Activated T-helper 2 cell treated with anti-CD3 and anti-CD28 coated beads, Interferon-gamma antibody, Interleukin-2, Interleukin-4, amounts not matched to agents 10 μg/mL and 5 μg/mL and 100 μg/mL, durations not matched to agents 14 hours and 24 hours and 36 hours (primary cell): ENCODE measurements at places on chromosomes 12 and 14.
A peak's percentile ranks its signal among the peaks of the same experiment; 100 is the strongest.

DNA sequence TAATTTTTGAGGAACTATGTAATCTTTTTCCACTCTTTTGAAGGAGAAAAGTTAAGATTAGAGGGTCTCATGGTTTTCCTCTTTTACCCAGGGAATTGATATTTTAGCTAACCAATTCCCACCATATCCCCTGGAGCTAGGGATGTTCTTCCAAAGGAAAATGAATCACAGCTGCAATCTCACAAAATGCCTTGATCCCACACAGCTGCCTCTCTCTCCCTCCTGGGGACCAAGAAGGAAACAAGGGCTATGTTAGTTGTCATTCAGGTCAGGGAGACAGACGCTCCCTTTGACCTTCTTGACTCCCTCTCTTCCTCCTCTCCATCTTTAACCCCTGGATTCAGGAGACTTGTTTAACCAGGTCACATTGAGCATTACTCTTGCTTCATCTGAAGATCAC lies 9.5 kb downstream of the DCN start:
- H3K4me3 ChIP-seq, result no peak overlapping the region
- H3K27ac ChIP-seq, result no peak overlapping the region
- no peaks in the 10 kb centered on the region for H3K4me1 ChIP-seq
- no peak for DNase-seq
- no peaks in the 10 kb centered on the region for H3K36me3 ChIP-seq

DNA sequence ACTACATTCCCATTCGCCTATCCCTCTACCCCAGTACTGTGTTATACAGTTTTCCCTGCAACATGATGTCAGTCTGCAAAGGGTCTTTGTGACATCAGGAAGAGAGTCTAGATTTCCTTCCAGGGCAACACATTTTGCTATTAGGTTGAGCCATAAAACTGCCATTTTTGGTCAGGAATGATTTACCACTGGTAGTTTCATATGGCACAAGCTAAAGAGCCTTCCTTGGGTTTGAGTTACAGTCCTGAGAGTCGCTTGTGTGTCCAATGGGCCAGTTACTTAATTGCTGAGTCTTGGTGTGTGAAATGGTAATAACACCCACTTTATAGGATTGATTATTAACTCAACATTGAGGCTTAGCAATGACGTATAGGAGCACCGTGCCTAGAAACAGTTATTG lies 22.6 kb upstream of the AMIGO2 start:
- DNase-seq, result no peak
- no peaks in the 10 kb centered on the region for H3K27me3 ChIP-seq
- H3K4me3 ChIP-seq, result no peak overlapping the region

- no peaks in the 10 kb centered on the region for H3K27me3 ChIP-seq
- no peak for DNase-seq
- H3K4me3 ChIP-seq, result peak overlapping the region; percentile 53
- H3K36me3 ChIP-seq, result peaks cover 44% of the 10 kb centered on the region
- peaks cover 70% of the 10 kb centered on the region for H3K4me1 ChIP-seq
Measured at GRCh38 chr12:12505544-12506495, 56.8 kb downstream of the DUSP16 start.

- DNase-seq, result no peak
- no peak overlapping the region for H3K27ac ChIP-seq
- H3K27me3 ChIP-seq, result peaks cover 15% of the 10 kb centered on the region
- no peaks in the 10 kb centered on the region for H3K36me3 ChIP-seq
- no peak overlapping the region for H3K4me3 ChIP-seq
Measured at GRCh38 chr12:102462386-102462785, 18.0 kb downstream of the IGF1 start.

DNA sequence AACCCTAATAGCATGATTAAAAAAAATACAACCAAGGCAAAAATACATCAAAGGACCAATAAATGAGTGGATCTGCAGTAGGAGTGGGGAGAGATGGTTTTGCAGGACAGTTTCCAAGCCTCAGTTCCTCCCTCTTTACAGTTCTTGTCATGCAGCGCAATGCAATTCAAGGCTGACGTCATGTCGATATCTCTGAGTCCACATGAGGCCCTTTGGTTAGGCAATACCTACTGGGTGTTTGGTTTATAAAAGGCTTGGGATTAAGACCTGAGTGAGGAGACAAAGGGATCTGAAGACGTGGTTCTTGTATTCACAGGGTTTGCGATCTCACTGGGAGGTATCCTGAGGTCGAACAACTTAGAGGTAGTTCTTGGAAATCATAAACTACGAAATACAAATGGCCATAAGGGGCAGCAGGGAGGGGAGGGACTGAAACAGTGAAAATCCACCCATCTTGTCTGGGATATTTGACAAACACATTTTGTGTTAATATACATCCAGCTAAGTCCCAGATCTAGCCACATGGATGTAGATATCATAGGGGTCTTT lies 441.0 kb downstream of the FUT8 start:
- H3K27me3 ChIP-seq, result peaks cover 2% of the 10 kb centered on the region
- no peak overlapping the region for H3K4me3 ChIP-seq
- H3K27ac ChIP-seq, result no peak overlapping the region
- peaks cover 26% of the 10 kb centered on the region for H3K4me1 ChIP-seq
- peaks cover 47% of the 10 kb centered on the region for H3K36me3 ChIP-seq
- DNase-seq, result no peak

GRCh38 chr14:75232597-75232996 lies 46.0 kb upstream of the FOS start:
- no peak overlapping the region for H3K4me3 ChIP-seq
- H3K27me3 ChIP-seq, result peaks cover 21% of the 10 kb centered on the region
- peaks cover 35% of the 10 kb centered on the region for H3K4me1 ChIP-seq
- no peak for DNase-seq

- no peaks in the 10 kb centered on the region for H3K4me1 ChIP-seq
- H3K27me3 ChIP-seq, result no peaks in the 10 kb centered on the region
- H3K4me3 ChIP-seq, result no peak overlapping the region
- no peak overlapping the region for H3K27ac ChIP-seq
- DNase-seq, result no peak
Measured at GRCh38 chr12:78886719-78887407, 22.3 kb downstream of the SYT1 start.

DNA sequence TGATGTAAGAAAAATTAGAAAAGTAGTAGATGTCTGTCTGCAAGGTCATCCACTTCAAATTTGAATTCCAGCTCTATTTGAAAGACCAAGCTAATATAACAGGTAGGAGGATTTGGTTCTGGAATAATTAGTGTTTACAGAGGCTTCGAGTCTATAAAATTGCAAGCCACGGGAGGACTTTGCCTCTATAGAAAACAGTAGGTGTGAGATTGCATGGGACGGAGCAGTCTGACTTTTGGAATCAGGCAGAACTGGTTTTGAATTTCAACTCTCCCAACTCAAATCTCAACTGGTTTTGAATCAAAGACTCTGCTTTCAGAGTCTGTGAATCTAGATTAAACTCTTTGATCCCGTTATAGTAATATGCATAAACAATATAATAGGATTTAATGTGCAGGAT lies 82.4 kb downstream of the PIK3C2G start:
- no peak for DNase-seq
- H3K4me1 ChIP-seq, result no peaks in the 10 kb centered on the region
- H3K36me3 ChIP-seq, result no peaks in the 10 kb centered on the region
- no peaks in the 10 kb centered on the region for H3K27me3 ChIP-seq

- DNase-seq, result no peak
- H3K4me3 ChIP-seq, result no peak overlapping the region
- H3K36me3 ChIP-seq, result no peaks in the 10 kb centered on the region
Measured at GRCh38 chr12:120292411-120292660, 633 bp upstream of the RNU4-2 start.

DNA sequence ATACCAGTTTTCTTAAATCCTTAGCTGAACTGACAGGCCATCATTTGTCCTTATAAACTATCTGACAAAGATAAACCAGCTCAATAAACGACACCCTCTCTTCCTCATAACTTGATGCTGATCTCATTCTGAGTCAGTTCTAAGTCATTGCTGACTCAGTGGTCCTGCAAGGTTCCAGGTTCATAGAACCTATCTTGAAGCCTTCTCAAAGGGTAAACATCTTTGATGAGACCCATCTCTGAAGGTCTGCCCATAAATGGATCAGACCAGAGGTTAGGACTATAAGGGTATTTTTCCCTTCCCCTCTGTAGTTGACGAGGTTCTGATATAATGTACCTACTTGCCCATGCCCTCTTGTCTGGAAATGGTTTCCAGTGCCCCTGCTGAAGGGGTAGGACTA lies 11.9 kb downstream of the NAA25 start:
- H3K4me3 ChIP-seq, result peak overlapping the region; percentile 21
- H3K36me3 ChIP-seq, result peaks cover 74% of the 10 kb centered on the region
- DNase-seq, result no peak
- H3K27ac ChIP-seq, result peak overlapping the region; percentile 85
- H3K27me3 ChIP-seq, result no peaks in the 10 kb centered on the region

DNA sequence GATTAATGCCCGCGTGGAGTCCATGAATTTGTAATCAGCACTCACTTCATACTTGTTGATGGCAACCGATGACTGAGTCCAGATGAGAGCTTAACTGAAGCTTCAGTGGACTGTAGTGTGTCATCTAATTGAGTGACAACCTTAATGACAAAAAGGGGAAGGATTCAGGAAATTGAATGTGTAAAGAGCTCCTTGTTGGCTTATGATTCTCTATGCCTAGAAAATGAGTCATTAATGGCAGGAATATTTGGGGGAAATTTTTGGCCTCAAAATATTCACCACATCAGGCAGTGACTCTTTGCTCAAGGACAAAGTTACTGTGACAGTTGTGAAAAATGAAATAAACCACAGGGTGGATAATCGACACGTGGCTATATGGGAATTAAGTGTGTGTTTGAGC lies 55.3 kb upstream of the STON2 start:
- peaks cover 3% of the 10 kb centered on the region for H3K27me3 ChIP-seq
- peaks cover 3% of the 10 kb centered on the region for H3K4me1 ChIP-seq
- DNase-seq, result no peak
- H3K36me3 ChIP-seq, result no peaks in the 10 kb centered on the region
- no peak overlapping the region for H3K4me3 ChIP-seq
- no peak overlapping the region for H3K27ac ChIP-seq

DNA sequence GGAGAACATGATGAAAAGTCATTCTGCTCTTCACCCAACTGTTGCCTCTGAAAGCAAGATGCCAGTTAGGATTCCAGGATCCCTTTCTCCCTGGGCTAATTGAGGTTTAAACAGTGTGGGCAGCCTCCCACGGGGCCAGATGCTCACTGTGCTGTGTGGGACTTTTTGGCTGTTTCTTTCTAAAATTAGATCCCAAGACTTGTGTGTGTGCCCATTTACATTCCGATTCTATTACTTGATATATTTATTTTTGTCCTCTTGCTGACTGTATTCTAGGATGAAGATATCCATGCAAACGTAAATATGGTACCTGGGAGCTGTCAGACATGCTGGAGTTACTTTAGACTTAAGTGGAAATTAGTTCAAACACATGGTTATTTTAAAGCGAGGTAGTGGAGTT lies 6.2 kb downstream of the IFT43 start:
- peaks cover 9% of the 10 kb centered on the region for H3K4me1 ChIP-seq
- H3K36me3 ChIP-seq, result no peaks in the 10 kb centered on the region
- DNase-seq, result no peak
- no peak overlapping the region for H3K27ac ChIP-seq

DNA sequence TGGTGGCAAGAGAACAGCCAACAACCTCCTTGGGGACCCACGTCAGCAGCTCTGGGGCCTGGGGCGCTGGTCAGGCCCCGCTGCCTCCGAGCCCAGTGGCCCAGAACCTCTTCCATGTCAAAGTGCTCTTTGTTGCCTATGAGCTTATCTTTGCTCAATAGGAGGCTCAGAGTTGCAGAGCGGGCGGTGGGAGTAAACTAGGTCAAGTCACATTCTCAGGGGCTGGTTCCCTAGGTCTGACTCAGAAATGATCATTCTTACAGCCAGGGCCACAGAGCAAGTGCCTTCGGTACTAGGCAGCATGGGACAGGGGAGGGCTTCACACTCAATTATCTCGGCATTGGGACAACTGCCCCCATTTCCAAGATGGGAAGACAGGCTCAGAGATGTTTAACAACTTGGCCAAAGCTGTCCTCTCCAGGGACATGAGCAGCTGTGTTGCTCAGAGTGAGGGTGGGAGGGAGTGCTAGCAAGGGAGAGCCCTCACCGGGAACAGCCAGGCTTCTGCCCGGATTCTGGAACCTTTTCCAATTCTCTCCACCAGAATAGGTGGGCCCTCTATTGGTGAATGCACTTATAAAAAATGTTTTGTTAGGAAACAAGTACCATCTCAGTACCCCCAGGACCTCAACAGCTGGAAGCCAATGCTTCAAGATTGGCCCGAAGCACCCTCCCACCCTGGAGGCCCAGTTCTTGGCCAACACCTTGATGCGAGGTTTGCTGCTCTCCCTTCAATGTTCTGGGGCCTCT lies 11.9 kb downstream of the SLC25A29 start:
- H3K4me3 ChIP-seq, result no peak overlapping the region
- H3K27ac ChIP-seq, result no peak overlapping the region
- peaks cover 1% of the 10 kb centered on the region for H3K4me1 ChIP-seq
- no peak for DNase-seq
- no peaks in the 10 kb centered on the region for H3K27me3 ChIP-seq
- H3K36me3 ChIP-seq, result no peaks in the 10 kb centered on the region

- H3K36me3 ChIP-seq, result peaks cover 10% of the 10 kb centered on the region
- no peaks in the 10 kb centered on the region for H3K4me1 ChIP-seq
- no peak for DNase-seq
Measured at GRCh38 chr12:132582058-132582420, 28.3 kb downstream of the LRCOL1 start.

GRCh38 chr12:97063292-97063935 lies 156.4 kb downstream of the NEDD1 start:
- H3K4me1 ChIP-seq, result no peaks in the 10 kb centered on the region
- H3K27me3 ChIP-seq, result peaks cover 3% of the 10 kb centered on the region
- no peaks in the 10 kb centered on the region for H3K36me3 ChIP-seq
- no peak overlapping the region for H3K4me3 ChIP-seq

DNA sequence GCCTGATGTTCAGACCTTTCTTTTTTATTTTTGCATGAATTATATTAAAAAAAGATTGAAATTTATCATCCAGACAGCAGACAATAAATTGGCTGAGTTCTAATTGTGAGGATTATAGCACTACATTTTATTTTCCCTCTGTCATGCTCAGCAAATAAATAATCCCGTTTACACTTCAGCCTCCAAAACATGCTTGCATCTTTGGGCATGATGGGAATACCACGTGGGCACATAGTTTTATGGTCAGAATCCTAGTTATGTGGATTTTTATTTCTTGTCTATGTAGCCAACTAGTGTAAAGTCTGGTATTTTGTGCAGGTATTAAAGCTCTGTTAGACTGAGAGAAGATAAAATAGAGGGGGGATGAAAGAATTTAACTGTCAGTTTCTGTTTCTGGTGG lies 276.9 kb upstream of the E2F7 start:
- H3K27me3 ChIP-seq, result no peaks in the 10 kb centered on the region
- no peaks in the 10 kb centered on the region for H3K4me1 ChIP-seq
- H3K36me3 ChIP-seq, result no peaks in the 10 kb centered on the region
- DNase-seq, result no peak
- H3K27ac ChIP-seq, result no peak overlapping the region
- no peak overlapping the region for H3K4me3 ChIP-seq

- no peak overlapping the region for H3K27ac ChIP-seq
- no peaks in the 10 kb centered on the region for H3K4me1 ChIP-seq
- peaks cover 4% of the 10 kb centered on the region for H3K27me3 ChIP-seq
Measured at GRCh38 chr12:3352230-3352629, 138.8 kb upstream of the PRMT8 start.

GRCh38 chr12:51906430-51907082 lies 748 bp upstream of the ACVRL1 start:
- no peaks in the 10 kb centered on the region for H3K4me1 ChIP-seq
- H3K4me3 ChIP-seq, result no peak overlapping the region
- peaks cover 47% of the 10 kb centered on the region for H3K27me3 ChIP-seq
- DNase-seq, result no peak
- H3K27ac ChIP-seq, result no peak overlapping the region
